ENCODE measurements at places on chromosomes 6 and 20.

DNA sequence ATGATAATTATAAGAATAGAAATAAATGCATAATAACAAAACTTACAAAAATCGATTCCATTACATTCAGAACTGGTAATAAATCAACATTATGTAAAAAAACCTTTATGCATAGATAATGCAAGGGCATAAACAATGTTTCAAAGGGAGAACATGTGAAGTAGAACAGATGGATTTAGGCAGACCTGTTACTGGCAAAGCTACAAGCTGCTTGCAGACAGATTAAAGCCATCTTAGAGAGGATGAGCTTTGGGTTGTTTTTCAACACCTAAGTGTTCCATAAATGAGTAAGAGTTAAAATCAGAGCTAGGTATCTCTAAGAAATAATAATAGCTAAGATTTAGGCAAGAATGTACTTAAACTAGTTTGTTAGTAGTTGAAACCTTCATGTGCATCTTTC, 37.2 kb downstream of the SNAP25 start:
- no peak for DNase-seq

DNA sequence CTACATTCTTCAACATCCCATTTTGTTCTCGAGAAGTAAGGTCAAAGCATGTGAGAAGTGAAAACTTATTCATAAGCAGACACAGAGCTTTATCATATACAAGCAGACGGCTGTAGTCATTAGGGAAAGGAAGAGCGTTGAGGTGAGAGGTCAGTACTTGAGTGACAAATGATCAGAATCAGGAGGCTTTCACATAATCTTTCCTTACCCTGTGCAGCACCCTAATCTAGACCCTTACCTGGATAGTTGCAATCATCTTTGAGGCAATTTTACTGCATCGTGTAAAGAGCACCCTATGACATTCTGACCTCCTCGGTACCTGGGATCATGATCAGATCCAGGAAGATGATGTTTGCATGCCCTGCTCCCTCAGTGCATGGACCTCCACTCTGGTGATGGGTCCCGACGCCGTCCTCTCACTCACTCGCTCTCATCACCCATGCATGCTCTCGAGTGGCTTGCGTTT, 62.7 kb downstream of the RNF182 start:
- no peak for DNase-seq

- no peak for DNase-seq
Observed at GRCh38 chr6:43992783-43993644, 134.2 kb downstream of the MRPL14 start.

DNA sequence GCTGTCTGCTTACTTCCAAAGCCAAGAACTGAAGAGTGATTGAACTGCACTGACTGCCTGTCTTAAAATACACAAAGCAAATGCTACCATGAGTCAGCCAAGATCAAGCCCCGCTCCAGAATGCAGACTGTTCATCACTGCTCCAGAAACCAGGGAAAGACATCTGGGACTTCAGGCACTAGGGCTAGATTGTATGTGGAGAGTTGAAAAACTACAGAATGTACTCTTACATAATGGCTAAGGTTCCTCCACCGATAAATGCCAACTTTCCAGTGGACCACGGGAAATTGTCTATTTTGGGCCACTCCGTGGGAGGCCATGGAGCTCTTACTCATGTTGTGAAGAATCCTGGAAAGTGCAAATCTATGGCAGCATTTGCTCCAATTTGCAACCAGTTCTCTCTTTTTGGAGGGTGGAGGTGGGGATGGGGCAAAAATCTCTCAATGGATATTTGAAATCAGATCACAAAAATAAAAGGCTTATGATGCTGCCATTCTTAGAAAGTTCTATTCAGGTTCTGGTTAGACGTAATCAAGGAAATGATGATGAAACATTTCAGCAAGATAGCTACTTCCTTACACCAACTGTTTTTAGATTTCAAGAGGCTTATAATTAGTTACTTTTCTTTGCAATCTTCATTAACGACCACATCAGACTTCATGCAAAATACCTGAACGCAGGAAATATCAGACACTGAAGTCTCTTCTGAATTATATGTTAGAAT, 11.8 kb upstream of the CAP2 start:
- no peak for DNase-seq

DNA sequence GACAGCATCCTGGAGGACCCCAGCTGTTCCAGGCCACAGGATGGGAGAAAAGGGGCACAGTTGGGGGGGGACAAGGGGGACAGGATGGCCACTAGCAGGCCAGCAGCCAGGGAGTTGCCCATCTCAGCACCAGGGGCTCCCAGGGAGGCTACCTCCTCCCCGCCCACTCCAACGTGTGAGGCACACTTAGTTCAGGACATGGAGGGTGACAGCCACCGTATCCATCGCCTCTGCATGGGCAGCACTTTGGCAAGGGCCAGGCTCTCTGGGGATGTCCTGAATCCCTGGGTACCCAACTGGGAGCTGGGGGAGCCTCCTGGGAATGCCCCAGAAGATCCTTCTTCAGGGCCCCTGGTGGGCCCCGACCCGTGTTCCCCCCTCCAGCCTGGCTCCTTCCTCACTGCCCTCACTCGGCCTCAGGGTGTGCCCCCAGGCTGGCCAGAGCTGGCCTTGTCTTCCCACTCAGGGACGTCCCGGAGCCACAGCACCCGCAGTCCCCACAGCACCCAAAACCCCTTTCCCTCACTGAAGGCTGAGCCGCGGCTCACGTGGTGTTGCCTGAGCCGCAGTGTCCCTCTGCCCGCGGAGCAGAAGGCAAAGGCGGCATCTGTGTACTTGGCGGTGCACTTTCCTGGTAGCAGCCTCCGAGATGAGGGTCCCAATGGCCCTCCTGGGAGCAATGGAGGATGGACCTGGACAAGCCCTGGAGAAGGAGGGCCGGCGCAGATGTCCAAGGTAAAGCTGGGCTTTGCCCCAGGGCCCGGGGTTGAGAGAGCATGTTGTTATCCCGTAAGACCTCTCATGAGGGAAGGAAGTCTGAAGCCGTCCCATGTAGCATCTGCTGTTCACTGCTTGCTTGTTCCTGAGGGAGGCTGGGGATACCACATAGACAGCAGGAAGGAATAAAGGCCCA, 30.7 kb downstream of the ZNF831 start:
- no peak for DNase-seq

DNA sequence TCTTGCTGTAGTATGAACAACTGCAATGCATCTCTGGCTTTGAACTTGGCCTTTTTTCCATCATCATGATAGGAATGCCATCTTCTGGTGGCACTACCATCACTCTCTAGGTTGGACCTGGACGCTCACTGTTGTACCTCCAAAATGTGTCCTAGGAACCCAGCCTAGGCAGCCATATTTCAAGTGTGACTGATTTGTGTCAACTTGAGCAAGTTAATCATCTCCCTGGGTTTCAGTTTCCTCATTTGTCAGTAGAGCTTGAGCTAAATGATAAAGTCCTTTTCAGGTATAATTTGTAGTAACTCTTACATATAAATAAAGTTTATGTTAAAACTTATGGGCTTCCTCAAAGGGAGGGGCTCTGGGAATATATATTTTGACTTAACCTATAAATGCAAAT, 241.7 kb upstream of the CEP162 start:
- DNase-seq = no peak

DNA sequence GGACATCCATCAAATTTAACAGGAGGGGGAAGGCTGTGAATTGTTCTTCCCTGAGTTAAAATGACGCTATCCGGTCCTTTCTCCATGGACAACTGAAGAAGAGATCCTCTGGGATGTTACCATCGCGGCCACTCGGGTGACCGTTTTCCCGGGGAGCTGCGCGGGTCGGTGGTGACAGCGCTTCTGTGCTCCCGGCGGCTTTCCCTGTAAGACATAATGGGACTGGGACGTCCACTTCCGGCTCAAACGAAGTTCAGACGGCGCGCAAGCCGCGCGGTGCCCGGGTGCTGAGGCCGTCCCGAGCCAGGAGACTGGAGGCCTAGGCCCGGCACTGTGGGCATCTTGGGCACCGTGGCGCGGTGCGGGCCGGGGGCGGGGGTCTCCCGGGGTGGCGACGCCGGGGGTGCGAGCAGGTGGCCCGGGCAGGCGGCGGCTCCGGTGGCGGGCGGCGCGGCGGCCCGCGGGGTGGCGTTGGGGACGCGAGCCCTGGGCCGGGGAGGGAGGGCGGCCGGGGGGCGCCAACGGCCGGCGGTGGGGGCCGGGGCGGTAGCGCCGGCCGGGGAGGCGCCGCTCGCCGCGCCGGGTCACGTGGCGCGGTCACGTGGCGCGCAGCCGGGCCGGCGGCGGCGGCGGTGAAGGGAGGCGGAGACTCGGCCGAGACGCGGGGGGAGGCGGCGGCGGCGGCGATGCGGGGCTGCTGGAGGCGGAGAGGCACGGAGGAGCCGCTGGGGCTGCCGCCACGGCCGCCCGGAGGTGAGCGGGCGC, 63.6 kb downstream of the GTF2H5 start:
- peak; percentile 77 for DNase-seq

DNA sequence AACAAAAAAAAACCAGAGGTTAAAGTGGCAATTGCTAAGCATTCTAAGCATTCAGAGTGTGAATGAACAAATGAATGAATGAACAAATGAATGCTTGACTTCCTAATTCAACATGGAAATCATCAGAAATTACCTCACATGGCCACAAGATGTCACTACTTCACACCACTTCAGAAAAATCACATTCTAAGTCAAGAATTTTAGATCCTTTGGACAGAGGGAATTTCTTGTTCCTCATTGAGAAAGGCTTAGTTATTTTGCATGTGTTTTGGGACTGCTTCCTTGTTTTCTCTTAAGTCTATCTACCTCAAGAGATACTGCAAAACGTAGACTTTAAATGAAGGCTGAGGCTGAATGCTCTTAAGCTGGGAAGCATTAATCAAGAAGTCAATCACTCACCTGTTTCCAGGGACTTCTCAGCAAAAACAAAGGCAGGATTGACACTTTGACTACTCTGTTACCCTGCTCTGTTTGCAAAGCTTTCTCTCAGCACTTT, 120.2 kb downstream of the MBOAT1 start:
- DNase-seq = no peak

- DNase-seq = no peak
Observed at GRCh38 chr6:30779850-30780641, 35.7 kb upstream of the IER3 start.

GRCh38 chr6:100234625-100235024, 230.1 kb downstream of the SIM1 start:
- DNase-seq = no peak

- no peak for DNase-seq
Observed at GRCh38 chr6:76264468-76264867, 192.0 kb upstream of the IMPG1 start.

GRCh38 chr6:26172608-26172968, 85.4 kb downstream of the HFE start:
- DNase-seq = no peak
